ENCODE measurements at places on chromosomes 13 and 19. TPM values are rescaled to one million over a fixed set of nuclear protein-coding genes. Genes with fewer than 3 reads are reported as not detected.
A peak's percentile ranks its signal among the peaks of the same experiment; 100 is the strongest.

The KLC3 gene
- polyA plus RNA-seq = 0.12 TPM

The ZNF414 gene
- polyA plus RNA-seq = 17.7 TPM

GRCh38 chr19:30374865-30375552 lies 2.8 kb downstream of the ZNF536 start:
- no peak for DNase-seq

The CEACAM5 gene
- polyA plus RNA-seq = 0.05 TPM

DNA sequence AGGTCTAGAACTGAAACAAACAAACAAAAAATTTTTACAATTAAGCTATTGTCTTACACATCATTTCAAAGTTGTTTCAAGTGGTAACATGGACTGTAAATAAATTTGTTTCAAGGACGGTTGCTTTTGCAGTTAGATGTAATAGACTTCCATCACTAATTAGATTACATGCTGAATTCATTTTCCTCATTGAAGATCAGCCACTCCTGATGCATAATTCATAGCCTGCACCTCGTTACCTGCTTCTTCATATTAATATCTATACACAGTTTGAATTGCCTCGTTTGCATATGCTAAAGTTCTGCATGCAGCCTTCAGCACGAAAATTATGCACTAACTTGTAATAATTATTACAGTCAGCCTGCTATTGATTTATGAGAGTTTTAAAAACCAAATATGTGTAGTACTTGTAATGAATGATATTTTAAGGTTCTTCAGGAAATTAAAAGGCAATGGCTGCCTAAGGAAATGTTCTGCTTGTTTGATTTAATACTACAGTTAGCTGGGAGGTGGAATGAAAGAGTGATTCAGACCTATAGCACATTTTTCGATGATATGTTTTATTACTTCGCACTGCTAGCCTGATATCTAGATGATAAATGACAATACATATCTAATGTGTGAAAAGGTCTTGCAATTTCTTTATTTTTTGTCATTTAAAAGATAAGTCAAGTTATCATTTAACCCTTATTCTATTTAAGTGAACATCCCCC lies 184.9 kb downstream of the DACH1 start:
- DNase-seq = no peak

The ZSCAN1 gene
- polyA plus RNA-seq = 0.43 TPM

DNA sequence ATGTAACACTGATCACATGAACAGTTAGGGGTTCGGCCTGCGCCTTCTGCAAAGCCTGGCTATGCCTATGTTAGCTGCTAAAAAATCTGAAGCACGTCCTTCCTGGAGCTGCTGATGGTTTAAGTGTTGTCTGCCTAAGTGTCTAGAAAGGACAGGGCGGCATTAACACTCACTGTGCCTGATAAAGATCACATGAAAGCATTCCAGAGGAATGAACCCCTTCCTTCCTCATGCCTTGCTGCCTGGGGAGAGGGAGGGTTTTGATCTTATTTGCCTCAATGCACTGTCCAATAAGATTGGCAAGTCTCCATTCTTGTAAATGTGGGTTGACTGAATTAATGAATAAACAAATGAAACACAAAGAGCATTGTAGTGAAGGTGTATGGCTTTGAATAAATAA lies 5.2 kb downstream of the DOCK9 start:
- no peak for DNase-seq

- DNase-seq = no peak
Measured at GRCh38 chr19:2457394-2458037, 757 bp upstream of the LMNB2 start.

DNA sequence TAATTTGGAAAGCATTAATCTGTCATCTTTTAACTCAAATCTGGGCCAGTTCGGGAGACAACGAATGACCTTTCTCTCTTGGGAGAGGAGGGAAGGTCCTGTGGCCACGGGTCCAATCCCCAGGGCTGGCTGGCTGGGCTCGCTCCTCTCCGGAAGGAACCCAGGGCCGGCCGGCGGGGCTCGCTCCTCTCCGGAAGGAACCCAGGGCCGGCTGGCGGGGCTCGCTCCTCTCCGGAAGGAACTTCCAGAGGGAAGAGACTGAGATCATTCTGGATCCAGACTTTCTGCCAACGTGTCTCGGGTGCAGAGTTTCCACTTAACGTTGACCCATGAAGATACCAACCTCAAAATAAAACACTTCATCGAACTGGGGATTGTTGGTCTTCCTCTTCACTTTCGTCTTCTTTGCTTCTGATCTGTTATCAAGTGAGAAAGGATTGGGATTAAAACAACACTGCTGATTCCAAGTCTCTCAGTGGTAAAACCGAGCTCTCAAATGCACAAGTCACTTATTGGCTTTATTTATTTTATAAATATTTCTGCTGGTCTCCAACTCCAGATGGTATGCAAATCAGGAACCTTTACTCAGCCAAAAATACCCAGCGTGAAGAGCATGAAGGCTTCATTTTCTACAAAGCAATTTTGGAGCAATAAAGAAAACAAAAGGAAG lies 53.3 kb upstream of the C13orf46 start:
- DNase-seq = no peak

- DNase-seq = no peak
Measured at GRCh38 chr13:32473650-32474049, 45.7 kb upstream of the N4BP2L1 start.

The OR7D4 gene
- polyA plus RNA-seq = not detected

GRCh38 chr19:12187625-12188024 lies 24.7 kb downstream of the ZNF136 start:
- no peak for DNase-seq

DNA sequence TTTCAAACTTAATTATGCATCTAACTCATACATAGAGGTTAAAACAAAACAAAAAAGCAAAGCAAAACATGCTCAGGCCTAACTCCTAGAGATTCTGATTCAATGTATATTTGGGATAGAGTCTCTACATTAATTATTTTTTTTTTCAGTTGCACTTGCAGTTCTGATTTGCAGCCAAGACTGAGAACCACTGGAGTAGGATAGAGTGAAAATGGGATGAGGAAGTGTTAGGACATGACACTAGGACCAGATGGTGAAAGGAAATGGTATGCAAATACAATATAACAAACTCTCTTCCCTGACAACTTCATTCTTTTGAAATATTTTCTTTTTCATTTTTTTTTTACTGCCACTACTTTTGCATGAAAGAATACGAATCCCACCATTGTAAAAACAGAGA lies 1.8 kb downstream of the CCDC122 start:
- DNase-seq = no peak

DNA sequence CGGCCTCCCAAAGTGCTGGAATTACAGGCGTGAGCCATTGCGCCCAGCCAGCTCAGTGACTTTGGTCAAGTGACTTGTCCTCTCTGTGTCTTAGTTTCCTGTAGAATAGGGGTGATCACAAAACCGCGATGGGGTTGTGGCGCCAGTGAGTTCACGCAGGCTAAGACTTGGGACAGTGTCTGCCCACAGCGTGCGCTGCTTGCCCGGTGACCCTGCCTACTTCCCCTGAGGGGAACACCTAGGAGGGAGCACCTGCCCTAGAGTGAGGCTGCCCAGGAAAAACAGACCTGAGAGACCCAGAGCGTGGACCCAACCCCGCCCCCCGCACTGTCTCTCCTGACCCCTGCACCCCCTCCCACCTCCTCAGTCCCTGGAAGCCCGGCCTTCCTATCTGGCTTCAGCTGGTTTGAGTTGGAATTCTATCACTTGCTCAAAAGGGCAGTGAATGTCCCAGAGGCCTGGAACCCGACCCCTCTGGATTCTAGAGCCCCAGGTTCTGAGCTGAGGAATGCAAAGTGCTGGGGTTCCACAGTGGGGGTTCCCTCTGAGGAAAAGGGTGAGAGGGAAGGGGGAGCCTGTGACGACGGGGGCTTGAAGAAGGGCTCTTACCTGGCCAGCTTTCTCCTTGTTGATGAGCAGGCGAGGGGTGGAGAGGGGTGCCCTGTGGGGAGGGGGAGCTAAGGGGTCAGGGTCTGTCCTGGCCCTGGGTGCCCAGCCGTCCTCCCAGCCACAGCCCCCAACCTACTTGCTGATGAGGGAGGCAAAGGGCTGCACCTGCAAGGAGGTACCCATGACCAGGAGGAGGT lies 2.2 kb upstream of the RINL start:
- DNase-seq = no peak

The NDUFB7 gene
- polyA plus RNA-seq = 109 TPM

GRCh38 chr13:62294244-62294643 lies 878.6 kb upstream of the PCDH20 start:
- no peak for DNase-seq

The WDR62 gene
- 3.3 TPM for polyA plus RNA-seq

DNA sequence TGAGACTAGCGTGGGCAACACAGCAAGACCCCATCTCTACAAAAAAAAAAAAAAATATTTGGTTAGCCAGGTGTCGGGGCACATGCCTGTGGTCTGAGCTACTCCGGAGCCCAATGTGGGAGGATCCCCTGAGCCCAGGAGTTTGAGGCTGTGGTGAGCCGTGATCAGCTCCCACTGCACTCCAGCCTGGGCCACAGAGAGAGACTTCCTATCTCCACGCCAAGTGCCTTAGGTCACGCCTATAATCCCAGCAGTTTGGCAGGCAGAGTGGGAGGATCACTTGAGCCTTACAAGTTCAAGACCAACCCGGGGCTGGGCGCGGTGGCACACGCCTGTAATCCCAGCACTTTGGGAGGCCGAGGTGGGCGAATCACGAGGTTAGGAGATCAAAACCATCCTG lies 8.7 kb upstream of the ADAT3 start:
- DNase-seq = no peak

DNA sequence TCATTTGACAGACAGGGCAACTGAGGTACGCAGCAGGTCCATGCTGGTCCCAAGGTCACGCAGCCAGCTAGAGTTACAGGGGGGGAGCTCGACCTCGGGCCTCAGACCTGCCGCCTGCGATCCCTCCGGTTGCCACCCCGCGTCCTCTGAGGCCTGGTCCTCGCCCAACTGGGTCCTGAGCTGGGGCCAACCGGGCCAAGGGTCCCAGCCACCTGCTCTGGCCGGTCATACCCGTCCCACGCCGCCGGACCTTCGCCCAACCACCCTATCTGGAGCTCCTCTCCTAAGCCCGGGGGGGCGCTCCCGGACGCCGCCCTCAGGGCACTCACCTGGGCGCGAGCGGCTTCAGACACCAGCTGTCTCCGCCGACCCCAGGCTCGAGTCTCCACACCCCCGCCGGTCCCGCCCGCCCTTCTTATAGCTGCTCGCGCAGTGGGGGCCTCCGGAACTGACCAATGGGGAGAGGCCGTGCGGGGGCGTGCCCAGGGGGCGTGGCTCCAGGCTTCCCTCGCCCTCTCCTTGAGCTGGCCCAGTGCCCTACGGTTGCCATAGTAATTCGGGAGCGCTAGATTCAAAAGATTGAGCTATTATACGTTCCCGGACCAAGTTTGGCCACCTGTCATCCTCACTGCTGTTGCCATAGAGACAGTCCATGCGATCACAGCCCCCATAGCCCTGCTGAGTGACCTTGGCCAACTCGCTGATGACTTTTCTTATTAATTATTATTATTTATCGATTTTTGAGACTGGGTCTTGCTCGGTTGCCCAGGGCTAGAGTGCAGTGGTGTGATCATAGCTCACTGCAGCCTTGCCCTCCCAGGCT lies at the start of gene PLIN5:
Gene PLIN5, minus strand, starts transcription at position 389 of the 823 bp plus-strand sequence. CDS start 1,150 bp downstream, outside the sequence.
- peak; percentile 45 for DNase-seq

DNA sequence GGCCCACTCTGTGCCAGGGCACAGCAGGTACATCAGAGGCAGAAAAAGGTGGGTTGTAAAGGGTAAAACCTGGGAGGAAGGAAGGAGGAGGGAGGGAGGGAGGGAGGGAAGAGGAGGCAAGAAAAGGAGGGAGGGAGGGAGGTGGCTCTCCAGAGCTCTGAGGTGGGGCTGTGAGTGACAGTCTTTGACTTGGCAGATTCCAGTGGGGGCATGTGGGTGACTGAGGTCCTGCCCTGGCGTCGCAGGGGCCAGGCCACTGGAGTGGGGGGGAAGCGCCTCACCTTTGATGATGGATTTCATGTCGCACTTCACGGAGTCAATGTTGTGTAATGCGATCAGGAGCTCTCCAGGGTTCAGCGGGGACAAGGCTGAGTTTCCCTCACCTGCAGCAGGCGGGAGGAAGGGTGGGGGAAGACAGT lies 6.0 kb upstream of the RSPH6A start:
- DNase-seq = no peak

DNA sequence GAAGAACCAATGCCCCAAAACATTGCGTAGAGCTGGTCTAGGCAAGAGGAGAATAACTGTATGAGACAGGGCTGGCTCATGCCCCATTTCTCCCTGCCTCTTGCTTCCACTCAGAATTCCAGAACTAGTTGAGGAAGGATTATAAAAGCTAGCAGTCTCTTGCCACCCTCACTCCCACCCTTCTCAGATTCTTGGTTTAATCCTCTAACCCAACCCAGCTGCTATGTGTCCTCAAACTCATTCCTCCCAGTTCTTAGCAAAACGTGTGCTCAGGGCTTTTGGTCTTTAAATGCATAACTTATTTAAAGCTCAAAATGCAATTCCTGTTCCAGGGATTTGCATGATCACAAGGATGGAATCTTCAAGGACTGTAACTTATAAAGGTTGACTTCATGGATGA lies 466.3 kb downstream of the COG6 start:
- no peak for DNase-seq

The CYP4F8 gene
- polyA plus RNA-seq = not detected

GRCh38 chr13:44133626-44134025 lies 240.0 kb upstream of the SERP2 start:
- no peak for DNase-seq

DNA sequence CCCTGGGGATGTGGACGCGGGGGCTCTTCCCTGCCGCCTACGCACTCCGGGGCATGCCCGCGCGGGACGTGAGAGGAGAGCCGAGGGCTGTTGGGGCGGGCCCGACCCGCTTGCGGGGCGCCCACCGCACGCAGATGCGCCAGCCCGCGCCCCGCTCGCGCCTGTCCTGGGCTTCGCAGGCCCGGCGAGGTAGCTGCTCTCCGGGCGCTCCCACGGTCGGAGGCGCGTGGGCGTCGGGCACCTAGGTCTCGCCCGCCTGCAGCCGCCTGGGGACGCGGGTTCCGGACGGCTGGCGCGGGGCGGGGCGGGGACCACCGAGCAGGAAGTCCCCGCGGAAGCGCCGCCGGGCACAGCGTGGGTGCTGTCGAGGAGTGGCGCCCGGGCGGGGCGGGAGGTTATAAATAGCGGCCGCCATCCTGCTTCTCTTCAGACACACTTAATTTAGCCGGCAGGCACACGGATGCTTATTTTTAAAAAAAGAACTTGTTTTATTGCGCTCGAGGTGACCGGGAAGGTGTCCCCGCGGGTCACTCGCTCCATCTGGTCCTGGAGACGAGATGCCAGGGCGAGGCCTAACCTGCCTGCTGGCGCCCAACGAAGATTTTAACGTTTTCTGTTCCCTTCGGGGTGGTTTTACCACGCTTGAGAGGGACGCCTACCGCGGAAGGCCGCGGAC lies 561 bp upstream of the GJA3 start:
- DNase-seq = no peak

GRCh38 chr13:73902847-73903246 lies 231.4 kb downstream of the KLF12 start:
- no peak for DNase-seq

The C1QTNF9B gene
- polyA plus RNA-seq = 3.3 TPM

The ATP4A gene
- polyA plus RNA-seq = not detected

DNA sequence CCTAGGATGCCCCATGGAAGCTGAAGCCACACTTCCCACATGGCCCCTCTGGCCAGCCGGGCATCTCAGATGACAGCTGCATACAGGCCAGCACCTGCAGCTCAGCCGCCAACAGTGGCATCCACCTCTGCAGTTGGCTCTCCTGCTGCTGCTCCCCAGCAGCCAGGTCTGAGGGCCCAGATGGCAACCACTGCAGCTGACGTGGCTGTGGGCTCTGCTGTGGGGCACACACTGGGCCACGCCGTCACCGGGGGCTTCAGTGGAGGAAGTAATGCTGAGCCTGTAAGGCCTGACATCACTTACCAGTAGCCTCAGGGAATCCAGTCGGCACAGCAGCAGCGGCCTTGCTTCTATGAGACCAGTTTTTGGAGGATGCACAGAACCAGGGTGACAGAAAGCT lies 45.3 kb upstream of the LSM14A start:
- DNase-seq = no peak

The DIAPH3 gene
- polyA plus RNA-seq = 5.3 TPM

GRCh38 chr19:46081928-46082727 lies 41.3 kb upstream of the IGFL4 start:
- no peak for DNase-seq

Measured in muscle of arm (tissue), 14 donors.